Right ventricle myocardium inferior (tissue), 1 donor: ENCODE measurements at places on chromosomes 4 and X. TPM values are rescaled to one million over a fixed set of nuclear protein-coding genes. Genes with fewer than 3 reads are reported as not detected.

GRCh38 chr4:152803541-152803940 is 23.8 kb downstream of the ARFIP1 start:
- no peak for DNase-seq

Gene GABRE
- 30.3 TPM for total RNA-seq

- DNase-seq: no peak
Measured at GRCh38 chr4:125518281-125518680, 203.5 kb downstream of the FAT4 start.

Gene USP51
- 1.2 TPM for total RNA-seq

- no peak for DNase-seq
Measured at GRCh38 chr4:25638806-25639205, 16.8 kb upstream of the SLC34A2 start.

Gene REELD1
- not detected for total RNA-seq

DNA sequence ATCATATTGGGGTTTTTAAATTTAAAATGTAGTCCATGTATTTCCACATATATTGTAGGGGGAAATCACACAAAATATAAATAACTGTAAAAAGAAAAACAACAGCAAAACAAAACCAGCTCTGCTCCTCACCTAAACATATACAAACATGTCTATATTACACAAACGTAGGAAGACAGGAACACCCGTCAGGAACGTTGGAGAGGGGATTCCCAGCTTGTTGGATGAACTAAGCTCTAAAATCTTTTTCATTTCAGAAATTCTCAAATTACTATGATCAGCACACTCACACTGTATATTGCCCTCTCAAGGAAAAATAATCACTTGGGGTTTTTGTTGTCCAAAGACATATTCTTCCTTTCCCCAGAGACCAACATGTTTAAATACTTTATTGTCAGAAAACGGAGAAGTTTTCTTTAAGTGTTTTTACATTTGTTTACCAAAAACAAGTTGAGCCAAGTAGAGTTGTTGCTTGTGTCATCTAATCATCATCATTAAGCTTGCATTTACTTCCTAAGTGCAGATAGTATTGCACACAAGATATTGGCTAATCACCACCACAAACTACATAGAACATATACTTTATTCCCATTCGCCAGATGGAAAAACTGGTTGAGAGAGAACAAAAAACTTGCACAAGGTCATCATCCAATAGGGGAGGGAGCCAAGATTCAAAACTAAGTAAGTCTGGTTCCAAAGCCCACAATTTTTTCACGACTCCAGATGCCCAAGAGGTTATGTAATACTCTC is 2.4 kb upstream of the TLR10 start:
- DNase-seq: no peak
